ENCODE measurements at places on chromosomes 7 and 10.

DNA sequence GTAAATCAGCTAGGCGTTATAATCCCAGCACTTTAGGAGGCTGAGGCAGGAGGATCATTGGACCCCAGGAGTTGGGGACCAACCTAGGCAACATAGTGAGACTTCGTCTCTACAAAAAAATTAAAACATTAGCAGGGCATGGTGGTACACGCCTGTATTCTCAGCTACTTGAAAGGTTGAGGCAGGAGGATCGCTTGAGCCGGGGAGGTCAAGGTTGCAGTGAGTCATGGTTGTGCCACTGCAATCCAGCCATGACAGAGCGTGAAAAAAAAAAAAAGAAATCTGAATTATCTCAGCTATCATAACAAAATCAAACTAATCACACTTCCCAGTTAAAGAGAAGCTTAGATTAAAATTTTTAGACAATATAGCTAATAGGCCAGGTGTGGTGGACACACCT is 35.3 kb downstream of the ATAD1 start:
- no peak for DNase-seq

DNA sequence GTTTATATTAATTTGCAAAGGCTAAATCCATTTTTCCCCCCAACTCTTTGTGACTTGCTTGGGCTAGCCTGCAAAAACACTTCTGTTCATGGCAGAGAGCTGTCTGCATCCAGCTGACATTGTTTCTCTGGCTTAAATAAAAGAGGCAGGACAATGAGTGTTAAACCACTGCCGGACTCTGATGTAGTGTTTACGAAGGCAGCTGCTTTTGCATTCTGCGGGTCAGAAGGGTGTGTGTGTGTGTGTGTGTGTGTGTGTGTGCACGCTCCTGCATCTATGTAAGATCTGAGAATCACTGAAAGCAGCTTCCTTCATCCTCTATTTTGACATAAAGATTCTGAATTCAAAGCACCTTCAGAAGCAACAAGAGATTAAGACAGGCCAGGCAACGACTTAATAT is 28.3 kb downstream of the NRP1 start:
- no peak for DNase-seq

DNA sequence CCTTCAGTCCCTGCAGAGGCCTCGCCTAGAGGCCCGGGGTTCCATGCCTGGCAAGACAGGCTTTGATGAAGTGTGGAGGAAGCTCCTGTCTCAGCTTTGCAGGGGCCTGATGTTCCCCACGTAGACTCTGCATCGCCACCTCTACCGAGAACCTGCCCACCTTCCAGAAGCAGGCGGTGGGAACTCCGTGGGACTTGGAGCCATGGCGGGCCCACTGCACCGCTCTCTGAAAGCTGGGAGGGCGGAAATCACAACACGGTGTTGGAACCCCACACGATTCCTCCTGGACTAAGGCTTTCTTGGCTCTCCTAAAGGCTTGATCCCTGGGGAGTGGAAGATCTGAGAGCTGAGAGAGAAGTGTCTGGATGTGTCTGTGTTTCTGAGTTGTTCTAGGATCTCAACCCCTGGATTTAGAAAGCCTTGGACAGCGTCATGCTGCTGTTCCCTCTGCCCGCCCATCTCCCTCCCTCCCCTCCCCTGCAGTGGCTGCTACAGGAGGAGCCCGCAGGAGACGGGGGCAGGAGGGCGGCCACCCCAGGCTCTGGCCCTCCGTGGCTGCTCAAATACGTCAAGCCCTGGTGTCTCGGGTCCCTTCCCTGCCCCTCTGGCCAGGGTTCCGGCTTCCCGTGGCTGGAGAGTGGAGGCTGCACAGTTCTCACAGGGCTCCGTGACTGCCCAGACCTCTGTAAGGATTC is 79.7 kb downstream of the VIPR2 start:
- no peak for DNase-seq

- no peak for DNase-seq
These were observed 96.1 kb upstream of the RHEB start for GRCh38 chr7:151615784-151616183.

GRCh38 chr7:30463405-30464145 is 15.0 kb downstream of the NOD1 start:
- no peak for DNase-seq

DNA sequence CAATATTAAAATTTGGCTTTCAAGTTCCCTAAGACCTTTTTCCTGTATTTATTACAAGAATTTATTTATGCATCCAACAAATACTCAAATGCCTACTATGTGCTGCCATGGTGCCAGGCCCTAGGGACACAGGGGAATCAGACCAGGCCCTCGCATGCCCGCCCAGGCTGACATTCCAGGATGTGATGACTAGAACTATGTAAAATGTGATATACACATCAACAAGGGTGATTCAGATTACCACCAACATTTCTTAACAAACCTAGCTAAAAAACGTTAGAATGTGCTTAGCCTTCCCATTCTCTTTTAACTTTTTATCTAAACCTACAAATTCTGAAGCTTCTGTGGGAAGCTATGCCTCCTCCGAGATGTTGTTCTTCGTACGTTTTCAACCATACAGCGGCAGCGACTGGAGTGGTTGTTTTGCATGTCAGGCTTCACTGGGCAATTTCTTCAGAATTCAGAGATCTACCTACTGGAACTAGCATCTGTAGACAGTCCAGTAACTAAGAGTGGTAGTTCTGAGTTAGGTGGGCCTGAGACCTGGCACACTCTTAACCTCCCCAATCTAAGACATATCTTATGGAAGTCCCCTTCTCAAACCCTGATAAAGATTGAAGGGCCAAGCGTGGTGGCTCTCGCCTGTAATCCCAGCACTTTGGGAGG is 22.1 kb downstream of the GNA12 start:
- DNase-seq = no peak

GRCh38 chr7:6637544-6638229 is 569 bp downstream of the ZNF316 start:
- DNase-seq = no peak

DNA sequence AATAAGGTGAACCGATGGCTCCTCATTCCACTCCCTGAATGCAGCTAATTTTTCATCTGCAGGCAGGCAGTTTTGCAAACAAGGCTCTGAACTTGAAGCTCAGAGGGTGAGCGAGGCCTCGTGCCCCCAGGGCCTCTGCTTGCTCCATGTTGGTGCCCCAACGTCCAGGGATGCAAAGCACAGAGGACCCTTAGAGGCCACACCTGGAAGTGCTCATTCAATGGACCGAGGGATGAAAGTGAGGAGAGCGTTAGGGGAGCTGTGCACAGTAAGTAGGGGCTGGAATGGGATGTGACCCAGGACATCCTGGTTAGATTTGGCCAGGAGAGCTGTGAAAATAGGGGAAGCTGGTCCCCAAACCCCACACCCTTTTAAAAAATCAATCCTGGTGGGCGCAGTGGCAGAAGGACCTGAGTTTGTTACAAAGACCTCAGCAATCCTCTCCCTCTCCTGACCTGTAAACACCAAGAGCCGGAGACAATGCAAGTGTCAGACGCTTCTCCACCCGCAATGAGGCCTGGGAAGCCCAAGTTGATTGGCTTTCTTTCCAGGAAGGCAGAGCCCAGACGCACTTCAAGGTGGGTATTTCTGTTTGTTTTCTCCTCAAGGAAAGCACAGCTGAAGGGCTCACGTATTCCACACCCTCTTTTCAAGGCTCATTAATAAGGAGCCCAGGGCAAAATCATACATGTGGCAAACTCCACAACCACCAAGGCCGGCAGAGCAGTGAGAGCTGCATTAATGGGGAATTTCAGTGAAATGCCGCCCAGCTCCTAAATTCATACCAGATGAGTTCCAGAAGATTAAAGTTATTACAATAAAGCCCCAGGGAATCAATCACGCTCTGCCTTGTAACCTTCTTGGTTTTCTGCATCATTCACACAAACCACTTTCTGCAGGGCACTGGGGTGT is 14.1 kb upstream of the CXCL12 start:
- no peak for DNase-seq

- no peak for DNase-seq
These were observed 89.6 kb downstream of the CABCOCO1 start for GRCh38 chr10:61752111-61753011.

DNA sequence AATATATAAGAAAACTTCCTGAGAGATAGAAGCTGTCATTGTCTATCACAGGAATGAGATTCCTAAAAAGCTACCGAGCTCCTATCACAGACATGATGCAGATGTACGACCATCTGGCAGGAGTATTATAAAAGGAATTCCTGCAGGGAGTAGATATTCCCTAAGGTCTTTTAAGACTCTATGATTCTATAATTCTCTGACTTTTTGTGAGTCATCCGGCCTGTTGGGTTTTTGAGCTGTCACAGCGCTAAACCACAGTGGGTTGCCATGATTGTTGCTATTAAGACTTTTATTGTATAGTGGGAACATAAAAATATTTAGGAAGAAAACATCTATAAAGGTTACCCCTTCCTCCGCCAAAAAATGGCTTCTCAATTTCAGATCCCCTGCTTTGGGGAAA is 223.4 kb downstream of the BMPER start:
- no peak for DNase-seq

DNA sequence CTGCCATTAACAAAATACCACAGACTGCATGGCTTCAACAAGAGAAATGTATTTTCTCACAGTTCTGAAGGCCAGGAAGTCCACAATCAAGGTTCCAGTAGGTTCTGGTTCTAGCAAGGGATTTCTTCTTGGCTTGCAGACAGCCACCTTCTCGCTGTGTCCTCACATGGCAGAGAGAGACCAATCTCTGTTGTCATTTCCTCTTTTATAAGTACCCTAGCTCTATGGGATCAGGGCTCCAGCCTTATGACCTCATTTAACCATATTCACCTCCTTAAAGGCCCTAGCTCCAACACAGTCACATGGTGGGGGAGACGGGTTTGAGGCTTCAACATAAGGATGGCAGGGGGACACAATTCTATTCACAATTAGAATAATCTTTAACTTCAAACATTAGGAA is 23.6 kb downstream of the ABI1 start:
- DNase-seq = no peak

Measured in NCI-H446 (cell line).